ENCODE measurements at places on chromosomes 5 and 9.

GRCh38 chr5:400282-401145, 42.5 kb upstream of the EXOC3 start:
- no peak for DNase-seq

- no peak for DNase-seq
Measured at GRCh38 chr9:125784286-125785049, 37.3 kb downstream of the PBX3 start.

- DNase-seq = no peak
Measured at GRCh38 chr9:133119103-133119845, 1.8 kb downstream of the RALGDS start.

DNA sequence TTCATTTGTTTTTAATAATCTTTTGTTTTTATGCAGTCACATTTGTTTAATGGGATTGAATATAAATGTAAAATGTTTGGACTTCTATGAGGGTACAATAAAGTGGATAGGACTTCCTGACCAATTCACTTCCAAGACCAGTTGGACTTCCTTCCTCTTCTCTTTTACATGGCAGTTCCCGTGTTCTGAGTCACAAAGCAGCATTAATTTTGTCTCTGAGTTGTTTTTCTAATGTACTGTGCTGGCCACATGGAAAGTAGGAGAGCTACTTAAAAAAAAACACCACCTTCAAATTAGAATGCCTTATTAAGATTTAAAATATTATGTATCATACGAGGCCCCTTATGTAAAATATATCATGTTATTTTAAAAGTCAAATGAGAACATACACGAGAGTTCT, 87.3 kb downstream of the CCDC171 start:
- no peak for DNase-seq

DNA sequence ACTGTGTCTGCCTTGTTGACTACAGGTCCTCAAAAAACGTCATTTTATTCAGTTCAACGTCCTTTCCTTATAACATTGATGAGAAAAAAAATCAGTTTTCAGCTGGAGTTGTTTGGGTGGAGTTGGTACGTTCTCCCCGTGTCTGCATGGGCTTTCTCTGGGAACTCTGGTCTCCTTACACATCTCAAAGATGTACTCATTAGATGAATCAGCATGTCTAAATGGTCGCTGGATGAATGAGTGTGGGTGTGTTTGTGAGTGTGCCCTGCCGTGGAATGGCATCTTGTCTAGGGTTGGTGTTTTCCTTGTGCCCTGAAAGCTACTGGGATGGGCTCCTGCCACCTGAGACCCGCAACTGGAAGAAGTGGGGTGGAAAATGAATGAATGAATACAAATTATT, 30.1 kb downstream of the EGR1 start:
- no peak for DNase-seq

- DNase-seq = no peak
Measured at GRCh38 chr5:120098426-120098825, 365.7 kb upstream of the PRR16 start.

DNA sequence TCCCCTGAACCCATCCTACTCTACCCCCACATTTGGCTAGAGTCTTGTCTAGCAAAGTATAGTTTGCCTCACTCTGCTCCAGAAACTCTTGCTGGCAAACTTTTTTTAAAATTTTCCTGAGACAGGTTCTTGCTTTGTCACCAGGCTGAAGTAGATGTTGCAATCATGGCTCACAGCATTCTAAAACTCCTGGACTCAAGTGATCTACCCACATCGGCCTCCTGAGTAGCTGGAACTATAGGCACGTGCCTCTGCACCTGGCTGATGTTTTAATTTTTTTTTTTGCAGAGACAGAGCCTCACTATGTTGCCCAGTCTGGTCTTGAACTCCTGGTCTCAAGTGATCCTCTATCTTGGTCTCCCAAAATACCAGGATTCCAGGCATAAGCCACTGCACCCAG, 175.8 kb upstream of the FBXL17 start:
- DNase-seq = no peak

- DNase-seq = no peak
Measured at GRCh38 chr5:17243287-17244063, 26.0 kb downstream of the BASP1 start.

DNA sequence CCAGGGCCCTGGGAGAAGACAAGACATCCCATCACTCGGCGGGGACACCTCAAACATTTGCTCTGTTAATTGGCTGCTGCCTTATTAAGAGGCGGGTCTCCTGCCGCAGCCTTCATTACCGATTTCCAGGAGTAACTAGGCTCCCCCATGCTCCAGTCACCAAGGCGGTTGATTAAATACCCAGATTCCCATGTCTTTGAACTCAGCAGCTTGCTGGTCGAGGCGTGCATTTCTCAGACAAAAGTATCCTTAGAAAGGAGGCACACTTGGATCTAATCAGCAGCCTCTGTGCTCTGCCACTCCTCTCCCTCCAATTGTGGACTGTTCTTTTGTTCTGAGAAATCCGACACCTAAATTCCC, 228.8 kb downstream of the FSTL4 start:
- no peak for DNase-seq

GRCh38 chr5:75058986-75059535, 6.7 kb upstream of the GCNT4 start:
- no peak for DNase-seq

DNA sequence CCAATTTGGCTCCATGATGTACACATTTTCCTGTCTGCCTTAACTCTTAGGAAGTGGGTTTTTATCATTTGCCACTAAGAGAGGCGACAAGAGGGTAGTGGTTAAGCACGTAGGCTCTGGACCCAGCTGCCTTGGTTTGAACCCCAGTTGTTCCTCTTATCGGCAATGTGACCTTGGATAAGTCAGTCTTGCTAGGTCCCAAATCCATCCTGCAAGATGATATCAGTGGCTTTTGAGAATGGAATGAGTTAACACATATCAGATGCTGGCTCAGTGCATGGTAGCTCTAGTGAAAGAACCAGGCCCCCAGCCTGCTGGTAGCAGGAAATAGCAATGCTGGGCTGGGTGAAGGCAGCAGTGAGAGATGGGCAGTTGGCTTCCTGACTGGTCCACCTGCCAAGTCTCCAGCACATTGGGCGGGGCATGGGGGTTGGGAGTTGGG, 72.5 kb downstream of the STK10 start:
- no peak for DNase-seq

- no peak for DNase-seq
Measured at GRCh38 chr9:127739614-127740330, 4.7 kb upstream of the TOR2A start.

GRCh38 chr9:115025721-115026120, 92.2 kb downstream of the TNC start:
- no peak for DNase-seq

- DNase-seq = no peak
Measured at GRCh38 chr9:132003319-132003704, 76.4 kb downstream of the MED27 start.

- no peak for DNase-seq
Measured at GRCh38 chr5:92852219-92852618, 728.8 kb downstream of the NR2F1-AS1 start.

GRCh38 chr9:76373173-76373783, 20.9 kb downstream of the RFK start:
- no peak for DNase-seq

- no peak for DNase-seq
Measured at GRCh38 chr5:138792195-138792790, 39.1 kb downstream of the CTNNA1 start.

DNA sequence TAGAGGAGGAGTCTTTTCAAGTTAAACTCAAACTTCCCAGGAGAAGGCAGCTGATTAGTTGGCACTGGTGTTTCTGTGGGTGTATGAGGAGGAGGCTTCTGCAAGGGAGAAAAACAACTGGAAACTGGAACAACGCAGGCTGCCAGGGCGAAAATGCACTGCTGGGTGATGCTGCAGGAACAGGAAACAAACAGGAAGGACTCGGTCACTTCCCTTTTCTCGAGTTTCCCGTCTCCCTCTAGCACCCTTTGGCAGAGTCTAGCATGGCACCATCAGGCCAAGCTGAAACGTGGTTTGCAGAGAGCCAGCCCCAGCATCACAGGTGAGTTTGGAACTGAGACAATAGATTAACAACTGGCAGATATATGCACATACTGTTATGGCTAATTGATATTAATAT, 77.5 kb upstream of the CAST start:
- DNase-seq = no peak

GRCh38 chr5:156850206-156850751, at the start of gene PPP1R2B:
TSS of gene PPP1R2B (plus strand) at chr5:156850295. CDS start at chr5:156850563, 268 bp downstream.
- DNase-seq = no peak

DNA sequence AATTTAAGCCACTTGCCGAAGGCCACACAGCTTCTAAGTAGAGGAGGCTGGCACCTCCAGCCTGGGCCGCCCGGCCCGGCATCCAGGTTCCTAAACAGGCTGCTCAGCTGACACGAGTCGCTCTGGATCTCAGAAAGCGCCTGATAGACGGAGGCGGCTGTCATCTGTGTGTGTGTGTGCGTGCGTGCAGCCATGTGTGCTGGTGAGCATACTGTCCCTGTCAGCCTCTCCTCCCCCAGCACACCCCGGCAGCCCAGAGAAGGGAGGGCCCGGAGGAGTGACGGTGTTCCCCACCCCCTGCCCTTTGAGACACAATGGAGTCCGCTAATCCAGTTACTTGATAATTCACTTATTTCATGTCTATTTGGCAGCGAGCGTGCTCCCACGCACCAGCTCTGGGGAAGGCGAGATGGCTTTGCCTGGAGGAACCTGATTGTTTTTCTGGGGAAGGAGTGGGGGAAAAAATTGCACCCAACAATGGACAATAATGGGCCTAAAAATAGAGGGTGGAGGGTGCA, 20.0 kb downstream of the NTNG2 start:
- DNase-seq = no peak

- no peak for DNase-seq
Measured at GRCh38 chr9:97852399-97853055, 499 bp upstream of the FOXE1 start.

- no peak for DNase-seq
Measured at GRCh38 chr9:7591501-7591900, 208.1 kb downstream of the DMAC1 start.

- no peak for DNase-seq
Measured at GRCh38 chr5:75351139-75351926, 14.3 kb downstream of the HMGCR start.

GRCh38 chr9:82489201-82489821, 500.7 kb downstream of the SPATA31D1 start:
- DNase-seq = no peak

- no peak for DNase-seq
Measured at GRCh38 chr9:137295849-137296669, 6.0 kb downstream of the NRARP start.

GRCh38 chr9:4814913-4815312, 22.2 kb downstream of the RCL1 start:
- no peak for DNase-seq

DNA sequence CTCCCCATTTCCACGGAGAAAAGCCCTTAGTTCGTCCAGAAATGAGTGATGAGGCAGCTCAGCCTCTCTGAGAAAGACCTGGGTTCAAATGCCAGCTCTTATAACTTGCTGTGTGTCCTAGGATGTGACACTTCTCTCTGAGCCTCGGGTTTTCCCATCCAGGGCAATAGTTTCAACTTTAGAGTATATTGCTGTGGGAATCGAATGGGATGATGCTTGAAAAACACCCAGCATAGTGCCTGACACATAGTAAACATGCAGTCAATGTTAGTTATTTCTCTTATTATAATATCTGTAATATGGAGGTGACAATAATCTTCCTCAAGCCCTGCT, 430 bp upstream of the MAPKAP1 start:
- no peak for DNase-seq

GRCh38 chr5:172664681-172665541, 23.8 kb downstream of the NEURL1B start:
- no peak for DNase-seq

- no peak for DNase-seq
Measured at GRCh38 chr5:173890195-173890991, 2.2 kb downstream of the CPEB4 start.

DNA sequence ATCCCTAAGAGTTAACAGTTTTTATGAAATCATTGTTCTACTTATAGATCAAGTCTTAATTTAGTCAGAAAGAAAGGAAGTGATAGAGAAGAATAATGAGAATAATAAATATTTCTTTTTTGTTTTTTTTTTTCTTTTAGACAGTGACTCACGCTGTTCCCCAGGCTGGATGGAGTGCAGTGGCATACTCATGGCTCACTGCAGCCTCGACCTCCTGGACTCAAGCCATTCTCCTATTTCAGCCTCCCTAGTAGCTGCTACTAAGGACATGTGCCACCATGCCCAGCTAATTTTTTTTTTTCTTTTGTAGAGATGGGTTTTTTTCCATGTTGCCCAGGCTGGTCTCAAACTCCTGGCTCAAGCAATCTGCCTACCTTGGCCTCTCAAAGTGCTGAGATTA, 11.0 kb downstream of the IFNA21 start:
- no peak for DNase-seq

- no peak for DNase-seq
Measured at GRCh38 chr5:93294199-93294598, 286.8 kb downstream of the NR2F1-AS1 start.

- DNase-seq = no peak
Measured at GRCh38 chr5:7793895-7794294, 57.0 kb downstream of the CFAP90 start.

DNA sequence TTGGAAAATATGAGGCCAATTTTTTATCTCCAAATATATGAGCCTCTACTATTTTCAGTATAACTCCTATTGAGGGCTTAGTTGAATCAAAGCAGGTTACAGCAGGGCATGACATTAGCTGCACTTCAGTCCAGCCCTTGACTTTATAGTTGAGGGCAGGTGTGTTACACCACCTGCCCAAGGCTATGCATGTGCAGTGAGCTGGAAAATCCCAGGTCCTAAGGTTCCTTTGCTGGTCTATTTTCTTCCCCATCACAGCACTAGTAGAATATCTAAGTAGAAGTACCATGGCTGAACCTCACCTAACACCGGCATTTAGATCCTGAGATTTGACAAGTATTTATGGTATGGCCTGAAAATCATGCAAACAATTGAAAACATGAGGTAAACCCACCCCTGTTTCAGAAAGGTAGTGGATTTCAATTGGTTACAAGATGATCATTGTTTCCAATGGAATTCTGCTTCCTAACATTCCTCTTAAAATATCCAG, 201.1 kb downstream of the SEMA5A start:
- no peak for DNase-seq

DNA sequence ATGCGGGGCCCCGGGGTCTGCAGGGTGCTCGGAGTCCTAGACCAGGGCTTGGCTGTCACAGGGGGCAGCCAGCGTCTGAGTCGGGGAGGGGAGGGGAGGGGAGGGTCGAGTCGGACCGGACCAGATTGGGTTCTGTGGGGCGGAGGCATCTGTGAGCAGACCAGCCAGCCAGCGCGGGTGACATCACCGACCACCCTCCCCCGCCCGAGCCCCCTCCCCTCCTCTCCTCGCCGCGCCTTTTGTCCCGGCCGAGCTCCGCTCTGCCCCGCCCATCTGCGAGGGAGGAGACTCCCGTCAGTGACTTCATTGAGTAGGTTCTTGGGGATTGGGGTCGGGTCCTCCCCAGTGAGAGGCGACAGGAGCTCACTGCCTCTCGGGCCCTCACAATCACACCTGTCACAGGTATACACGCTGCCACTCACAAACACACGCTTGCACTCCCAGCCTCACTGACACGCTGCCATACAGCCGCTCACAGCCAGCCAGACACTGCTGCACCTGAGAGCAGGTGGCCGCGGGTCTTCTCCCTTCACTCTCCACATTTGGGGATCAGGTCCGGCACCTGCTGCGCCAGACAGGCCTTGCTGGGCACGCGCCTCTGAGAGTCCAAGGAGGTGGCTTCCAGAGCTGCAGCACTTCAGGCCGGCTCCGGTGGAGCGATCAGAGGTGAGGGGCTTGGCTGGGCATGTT, 546 bp downstream of the DNAJB5 start:
- DNase-seq = peak; percentile 21

Data from H54 (cell line).